ENCODE measurements at places on chromosomes 7 and 10.

DNA sequence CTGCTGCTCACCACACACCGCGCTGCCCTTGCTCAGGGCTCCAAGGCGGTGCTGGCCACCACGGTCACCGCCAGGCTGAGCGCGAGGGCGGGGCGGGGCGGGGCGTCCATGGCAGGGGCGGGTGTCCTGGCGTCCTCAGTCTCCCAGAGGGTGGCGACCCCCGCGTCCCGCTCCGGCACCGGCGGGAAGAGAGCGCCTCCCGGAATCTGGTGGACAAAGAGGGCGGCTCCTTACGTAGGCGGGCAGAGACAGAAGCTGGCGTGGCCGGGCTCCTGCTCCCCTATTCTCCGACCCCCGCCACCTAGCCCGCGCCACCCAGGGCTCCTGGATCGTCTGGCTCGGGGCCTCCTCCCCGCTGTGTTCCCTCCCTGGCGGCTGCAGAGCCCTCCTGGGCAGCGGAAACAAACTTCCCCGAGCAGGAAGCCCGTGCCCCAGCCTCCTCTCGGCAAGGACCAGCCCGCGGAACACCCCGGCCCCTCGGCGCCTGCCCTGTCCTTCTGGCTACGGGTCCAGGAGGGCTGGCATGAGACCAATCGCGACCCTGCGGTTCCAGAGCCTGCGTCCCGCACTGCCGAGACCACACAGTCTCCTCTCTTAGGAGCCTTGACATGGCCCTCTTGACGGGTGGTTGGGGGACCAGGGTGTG, 133.8 kb upstream of the ZNF92 start:
- peak; percentile 29 for DNase-seq

DNA sequence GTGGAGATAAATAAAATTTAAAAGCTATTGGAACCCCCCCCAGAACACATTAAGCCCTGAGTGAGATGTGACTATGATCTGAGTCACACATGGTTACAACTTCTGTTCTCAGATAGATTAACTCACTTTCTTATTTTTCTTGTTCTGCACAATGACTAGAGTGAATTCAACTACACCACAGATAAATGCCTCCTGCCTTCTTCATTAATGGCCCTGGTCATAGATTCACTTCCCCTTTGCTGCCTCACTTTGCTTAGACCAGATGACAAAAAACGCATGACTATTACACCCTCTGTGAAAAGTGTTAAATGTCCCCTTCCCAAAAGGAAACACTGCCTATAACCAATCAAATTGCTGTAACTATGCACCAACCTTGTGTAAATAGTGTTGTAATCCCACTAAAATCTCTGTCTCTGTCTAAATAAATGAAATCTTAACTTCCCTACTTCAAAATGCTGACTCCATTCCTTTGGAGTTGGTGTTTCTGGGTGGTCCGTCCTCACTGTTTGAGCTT, 49.4 kb downstream of the AKR1D1 start:
- DNase-seq = peak; percentile 15

DNA sequence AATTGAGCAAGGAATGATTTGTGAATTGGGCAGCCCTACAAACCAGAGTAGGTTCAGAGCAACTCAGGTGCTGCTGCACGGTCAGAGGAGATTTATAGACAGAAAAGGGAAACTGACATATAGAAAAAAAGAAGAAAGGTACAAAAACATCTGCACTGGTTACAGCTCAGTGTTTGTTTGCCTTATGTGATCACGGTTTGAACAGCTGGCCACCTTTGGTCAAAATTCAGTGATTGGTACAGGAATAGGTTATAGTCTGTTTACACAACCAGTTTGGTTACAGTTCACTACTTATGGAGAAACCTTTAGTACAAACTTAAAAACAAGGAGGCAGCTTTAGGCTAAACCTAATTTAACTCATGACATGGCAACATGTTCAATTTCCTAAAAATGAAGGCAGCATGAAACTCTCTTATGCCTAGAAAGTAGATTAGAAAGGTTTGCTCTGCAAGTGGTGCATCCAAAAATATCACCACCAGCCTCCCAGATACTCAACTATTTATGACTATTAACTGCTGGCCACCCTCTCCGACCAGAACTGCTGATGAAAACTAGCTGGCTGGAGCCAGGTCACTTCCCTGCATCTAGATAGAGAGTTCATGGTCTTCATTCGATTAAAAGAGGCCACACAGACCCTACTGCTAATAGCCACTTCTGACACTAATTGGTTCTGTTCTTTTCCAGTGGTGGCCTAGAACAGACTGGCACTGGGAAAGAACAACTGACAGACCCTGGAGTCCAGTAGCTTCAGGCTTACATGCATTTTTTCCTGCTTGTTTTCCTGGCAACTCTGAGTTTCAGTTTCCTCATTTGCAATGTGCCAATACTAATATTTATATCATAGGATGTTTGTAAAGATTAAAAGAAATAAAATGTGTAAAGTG, 548.0 kb downstream of the CCSER2 start:
- no peak for DNase-seq

DNA sequence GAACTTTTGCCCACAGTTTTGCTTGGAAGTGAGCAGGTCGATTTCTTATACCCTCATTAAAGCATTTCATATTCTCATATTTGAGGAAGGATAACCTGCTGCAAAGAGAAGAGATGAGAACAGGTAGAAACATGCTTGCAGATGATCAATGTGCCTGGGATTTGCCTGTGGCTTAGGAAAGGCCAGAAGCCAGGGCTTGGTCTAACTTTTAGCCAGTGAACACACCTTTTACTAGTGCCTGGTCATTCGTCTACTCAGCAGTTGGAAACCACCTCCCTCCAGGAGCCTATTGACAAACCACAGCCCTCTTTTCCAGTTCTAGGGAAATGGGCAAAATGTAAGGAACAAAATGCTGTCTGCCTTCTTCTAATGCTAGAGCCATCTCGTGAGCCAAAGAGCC, 518.3 kb downstream of the ADRA2A start:
- DNase-seq = no peak

GRCh38 chr10:87659571-87660483, at the start of gene PAPSS2:
Gene PAPSS2 (plus strand): TSS chr10:87659878. CDS start chr10:87659982, 104 bp downstream.
- DNase-seq = peak; percentile 87

- no peak for DNase-seq
Measured at GRCh38 chr7:210401-210925, 18.1 kb downstream of the FAM20C start.

Data from GM03348 (cell line).